ENCODE measurements at places on chromosomes 7 and 10. TPM values are rescaled to one million over a fixed set of nuclear protein-coding genes. Genes with fewer than 3 reads are reported as not detected.
A peak's percentile ranks its signal among the peaks of the same experiment; 100 is the strongest.

GRCh38 chr10:64023926-64024470, 502.8 kb downstream of the REEP3 start:
- no peak overlapping the region for H3K4me3 ChIP-seq
- H3K27ac ChIP-seq = no peak overlapping the region
- H3K4me1 ChIP-seq = no peaks in the 10 kb centered on the region
- DNase-seq = no peak

- no peaks in the 10 kb centered on the region for H3K4me1 ChIP-seq
- DNase-seq = no peak
- H3K27ac ChIP-seq = no peak overlapping the region
- H3K4me3 ChIP-seq = no peak overlapping the region
- no peaks in the 10 kb centered on the region for H3K27me3 ChIP-seq
- no peaks in the 10 kb centered on the region for H3K36me3 ChIP-seq
These were observed 13.9 kb downstream of the CREB3L2 start for GRCh38 chr7:137987968-137988367.

HPSE2 gene
- not detected for total RNA-seq

DNA sequence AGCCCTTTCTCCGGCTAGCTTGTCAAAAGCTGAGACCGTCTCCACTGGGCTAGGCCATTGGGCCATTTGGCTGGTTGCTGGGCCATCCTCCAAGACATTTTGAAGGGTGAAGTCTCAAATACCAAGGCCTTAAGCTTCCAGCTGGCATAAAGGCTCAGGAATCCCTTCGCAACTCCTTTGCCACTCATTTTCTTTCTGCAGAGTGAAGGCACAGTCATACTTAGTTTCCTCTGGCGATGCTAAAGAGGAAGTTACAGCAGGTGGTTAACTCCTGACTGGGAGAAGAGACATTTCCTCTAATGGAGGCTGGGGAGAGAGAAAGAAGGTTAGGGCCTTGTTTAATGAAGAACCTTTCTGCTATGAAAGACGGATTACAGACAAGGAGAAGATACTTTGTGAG, 4.8 kb upstream of the REPIN1 start:
- DNase-seq = no peak
- H3K27me3 ChIP-seq = no peaks in the 10 kb centered on the region
- no peaks in the 10 kb centered on the region for H3K36me3 ChIP-seq
- no peak overlapping the region for H3K4me3 ChIP-seq

DNA sequence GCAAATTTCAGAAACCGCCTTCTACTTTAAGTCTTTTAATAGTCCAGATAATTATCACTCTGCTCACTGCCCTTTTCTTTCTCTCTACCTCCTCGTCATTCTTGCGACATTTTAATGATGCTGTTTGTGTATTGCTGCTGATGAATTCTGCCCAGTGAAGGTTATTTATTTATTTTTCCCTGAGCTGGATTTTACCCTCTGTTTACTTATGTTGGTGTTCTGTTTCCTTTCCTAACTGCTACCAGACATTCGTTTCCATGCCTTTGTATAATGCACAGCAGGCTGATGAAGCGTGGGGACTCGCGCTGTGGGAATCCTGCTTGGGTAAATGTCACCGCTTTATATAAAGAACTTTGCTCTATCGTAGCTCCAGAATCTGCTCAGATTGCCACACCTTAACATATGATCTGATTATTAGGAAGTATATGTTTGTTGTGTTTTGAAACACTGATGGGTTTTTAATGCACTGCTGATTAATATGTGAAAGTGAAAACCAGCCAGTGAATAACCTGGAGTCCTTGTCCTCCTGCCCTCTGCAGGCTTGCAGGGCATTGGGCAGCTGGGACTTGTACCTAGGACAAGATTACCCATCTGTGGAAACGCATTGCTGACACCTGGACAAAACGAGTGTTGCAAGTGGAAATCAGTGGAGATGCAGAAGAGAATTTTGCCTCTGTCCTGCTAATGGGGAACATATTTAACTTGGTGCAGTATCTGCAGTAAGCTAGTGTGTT, 291.5 kb downstream of the SDK1 start:
- no peaks in the 10 kb centered on the region for H3K27me3 ChIP-seq
- DNase-seq = peak; percentile 41
- no peaks in the 10 kb centered on the region for H3K36me3 ChIP-seq
- peak overlapping the region; percentile 60 for H3K4me3 ChIP-seq
- peak overlapping the region; percentile 98 for H3K27ac ChIP-seq
- peaks cover 57% of the 10 kb centered on the region for H3K4me1 ChIP-seq

DNA sequence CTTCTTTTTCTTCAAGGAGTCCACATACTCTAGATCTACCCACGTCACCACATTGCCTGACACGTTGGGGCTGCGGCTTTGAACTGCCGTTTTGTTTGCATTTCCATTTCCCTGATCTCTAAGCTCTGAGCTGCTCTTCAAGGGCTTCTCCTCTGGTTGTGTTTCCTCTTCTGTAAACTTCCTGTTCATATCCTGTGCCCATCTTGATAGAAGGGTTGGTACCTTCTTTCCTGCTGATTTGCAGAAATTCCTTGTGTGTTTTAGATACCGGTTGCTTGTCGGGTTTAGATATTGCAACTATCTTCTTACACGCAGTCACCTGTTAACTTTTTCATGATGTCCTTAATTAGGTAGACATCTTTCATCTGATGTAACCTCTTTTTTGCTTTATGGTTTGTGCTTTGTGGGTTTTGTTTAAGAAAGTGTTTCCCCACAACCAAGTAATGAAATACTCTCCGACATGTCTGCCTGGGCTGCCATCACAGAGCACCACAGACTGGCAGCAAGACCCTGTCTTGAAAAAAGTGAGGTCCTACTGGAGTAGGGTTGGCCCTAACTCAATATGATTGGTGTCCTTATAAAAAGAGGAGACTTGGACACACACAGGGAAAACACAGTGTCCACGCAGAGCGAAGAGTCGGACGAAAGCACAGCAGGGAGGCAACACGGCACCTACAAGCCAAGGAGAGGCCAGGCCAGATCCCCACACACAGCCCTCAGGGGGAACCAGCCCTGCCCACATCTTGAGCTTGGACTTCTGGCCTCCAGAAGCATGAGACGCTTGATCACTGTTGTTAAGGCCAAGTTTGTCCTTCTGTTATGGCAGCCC, 99.1 kb upstream of the PDGFA start:
- H3K27me3 ChIP-seq = no peaks in the 10 kb centered on the region
- no peaks in the 10 kb centered on the region for H3K4me1 ChIP-seq
- H3K36me3 ChIP-seq = no peaks in the 10 kb centered on the region

- no peak overlapping the region for H3K27ac ChIP-seq
- no peaks in the 10 kb centered on the region for H3K4me1 ChIP-seq
- no peak overlapping the region for H3K4me3 ChIP-seq
These were observed 1.2 kb upstream of the TFR2 start for GRCh38 chr7:100642534-100642907.

GRCh38 chr7:90835861-90836260, 239.7 kb downstream of the CDK14 start:
- DNase-seq = no peak
- no peaks in the 10 kb centered on the region for H3K27me3 ChIP-seq
- H3K36me3 ChIP-seq = no peaks in the 10 kb centered on the region
- H3K27ac ChIP-seq = no peak overlapping the region

DNA sequence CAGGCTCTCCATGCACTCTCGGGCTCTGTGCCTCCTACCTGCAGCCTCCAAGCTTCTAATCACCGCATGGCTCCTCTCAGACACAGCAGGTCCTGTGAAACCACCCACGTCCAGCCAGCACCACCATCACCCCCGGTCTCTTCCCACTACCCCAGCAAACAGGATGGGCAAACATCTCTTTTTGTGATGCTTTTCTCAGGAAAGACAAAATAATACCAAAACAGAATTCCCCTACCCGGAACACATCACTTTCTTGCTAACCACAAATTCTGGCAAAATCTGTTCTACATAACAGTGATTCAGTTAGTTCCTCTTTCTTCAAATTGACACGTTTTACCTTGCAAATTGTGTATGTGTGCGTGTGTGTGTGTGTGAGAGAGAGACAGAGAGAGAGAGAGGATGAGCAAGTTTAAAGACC, 6.5 kb downstream of the SNX8 start:
- peaks cover 20% of the 10 kb centered on the region for H3K4me1 ChIP-seq
- no peak overlapping the region for H3K27ac ChIP-seq
- DNase-seq = no peak

GRCh38 chr10:59997827-59998525, 91.6 kb upstream of the CCDC6 start:
- H3K36me3 ChIP-seq = no peaks in the 10 kb centered on the region
- no peak overlapping the region for H3K4me3 ChIP-seq
- no peak for DNase-seq
- H3K27me3 ChIP-seq = no peaks in the 10 kb centered on the region

GRCh38 chr7:100570954-100571828, 2.5 kb downstream of the SAP25 start:
- no peak for DNase-seq
- H3K4me3 ChIP-seq = no peak overlapping the region
- H3K4me1 ChIP-seq = peaks cover 44% of the 10 kb centered on the region
- H3K27ac ChIP-seq = no peak overlapping the region

AGR2 gene
- 147 TPM for total RNA-seq

- H3K4me3 ChIP-seq = no peak overlapping the region
- H3K27me3 ChIP-seq = peaks cover 10% of the 10 kb centered on the region
- no peaks in the 10 kb centered on the region for H3K4me1 ChIP-seq
- no peak for DNase-seq
- H3K27ac ChIP-seq = no peak overlapping the region
These were observed 3.4 kb downstream of the C10orf53 start for GRCh38 chr10:49682879-49683278.

GNG11 gene
- 7.0 TPM for total RNA-seq

DNA sequence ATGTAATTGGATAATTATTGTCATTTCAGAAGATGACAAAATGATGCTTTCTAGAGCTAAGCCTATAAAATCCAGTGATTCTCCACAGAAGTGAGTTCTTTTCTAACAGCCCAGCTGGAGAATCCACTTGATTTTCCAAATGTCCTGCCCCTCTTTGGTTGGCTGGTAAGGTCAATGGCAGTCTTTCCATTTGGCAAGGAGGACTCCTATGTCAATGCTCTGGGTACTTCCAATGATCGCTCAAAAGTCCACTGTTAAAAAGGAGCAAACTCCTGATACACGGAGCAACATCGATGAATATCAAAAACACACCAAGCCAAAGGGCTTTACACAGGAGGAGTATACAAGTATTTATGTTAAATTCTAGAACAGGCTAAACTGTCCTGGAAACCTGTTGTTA, 57.8 kb downstream of the STK17A start:
- peaks cover 7% of the 10 kb centered on the region for H3K4me1 ChIP-seq
- no peak for DNase-seq
- no peak overlapping the region for H3K27ac ChIP-seq
- H3K27me3 ChIP-seq = no peaks in the 10 kb centered on the region
- H3K4me3 ChIP-seq = no peak overlapping the region

ZNF107 gene
- 11.1 TPM for total RNA-seq

DNA sequence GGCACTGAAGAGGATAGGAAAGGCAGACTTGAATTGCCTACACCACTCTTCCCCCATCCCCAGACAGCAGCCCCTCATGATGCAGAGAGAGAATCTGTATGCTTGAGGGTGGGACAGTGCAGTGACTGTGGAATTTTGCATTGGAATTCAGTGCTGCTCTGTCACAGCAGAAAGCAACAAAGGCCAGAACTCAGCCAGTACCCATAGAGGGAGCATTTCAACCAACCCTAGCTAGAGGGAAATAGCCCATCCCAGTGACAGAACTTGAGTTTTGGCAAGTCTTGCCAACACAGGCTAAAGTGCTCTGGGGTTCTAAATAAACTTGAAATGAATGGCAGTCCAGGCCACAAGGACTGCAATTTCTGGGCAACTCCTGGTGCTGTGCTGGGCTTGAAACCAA, 80.4 kb downstream of the TES start:
- no peak overlapping the region for H3K4me3 ChIP-seq
- H3K27me3 ChIP-seq = no peaks in the 10 kb centered on the region
- DNase-seq = no peak
- no peaks in the 10 kb centered on the region for H3K36me3 ChIP-seq
- H3K4me1 ChIP-seq = peaks cover 8% of the 10 kb centered on the region

STEAP4 gene
- 0.10 TPM for total RNA-seq

DNA sequence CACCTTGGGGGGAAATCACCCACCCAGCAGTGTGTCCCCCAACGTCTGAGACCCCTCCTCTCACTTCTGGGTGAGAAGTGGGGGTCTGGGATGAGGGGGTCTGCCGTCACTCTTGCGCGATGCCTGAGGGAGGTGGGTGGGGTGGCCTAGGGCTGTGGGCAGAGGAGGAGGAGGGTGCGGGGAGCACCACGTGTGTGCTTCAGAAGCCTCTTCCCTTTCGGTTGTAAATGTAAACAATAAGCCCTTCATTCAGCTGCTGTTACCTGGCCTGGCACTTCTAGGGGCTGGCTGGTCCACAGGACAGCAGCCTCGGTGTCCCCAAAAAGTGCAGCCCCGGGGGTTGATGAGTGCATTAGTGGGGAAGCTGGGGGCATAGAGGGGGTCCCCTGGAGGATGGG, 1.3 kb downstream of the CLIP2 start:
- DNase-seq = no peak
- peak overlapping the region; percentile 78 for H3K27ac ChIP-seq
- peaks cover 52% of the 10 kb centered on the region for H3K4me1 ChIP-seq
- no peaks in the 10 kb centered on the region for H3K27me3 ChIP-seq
- H3K4me3 ChIP-seq = peak overlapping the region; percentile 84
- H3K36me3 ChIP-seq = no peaks in the 10 kb centered on the region

DNA sequence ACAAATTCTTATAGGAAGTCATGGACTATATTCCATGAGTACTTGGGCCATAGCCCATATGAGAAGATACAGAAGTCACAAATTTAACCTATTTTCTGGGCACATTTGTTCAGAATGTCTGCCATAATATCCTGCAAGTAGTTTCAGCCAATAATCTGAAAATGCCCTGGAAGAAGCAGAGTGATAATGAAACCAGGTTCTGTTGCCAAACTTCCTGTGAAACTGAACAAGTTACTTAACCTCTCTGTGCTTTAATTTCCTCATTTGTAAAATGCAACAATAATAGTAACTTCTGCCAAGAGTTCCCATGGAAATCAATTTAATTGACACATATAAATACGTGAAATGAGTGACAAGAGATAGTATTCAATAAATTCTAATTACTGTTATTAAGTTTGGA, 88.8 kb downstream of the SEMA3C start:
- H3K27me3 ChIP-seq = no peaks in the 10 kb centered on the region
- no peak overlapping the region for H3K4me3 ChIP-seq
- H3K27ac ChIP-seq = peak overlapping the region; percentile 90
- peaks cover 9% of the 10 kb centered on the region for H3K36me3 ChIP-seq
- peaks cover 98% of the 10 kb centered on the region for H3K4me1 ChIP-seq

- H3K4me1 ChIP-seq = peaks cover 27% of the 10 kb centered on the region
- no peak overlapping the region for H3K27ac ChIP-seq
- no peaks in the 10 kb centered on the region for H3K27me3 ChIP-seq
- no peak overlapping the region for H3K4me3 ChIP-seq
- no peaks in the 10 kb centered on the region for H3K36me3 ChIP-seq
These were observed 11.7 kb upstream of the TRIM8 start for GRCh38 chr10:102632394-102633111.

ATG9B gene
- total RNA-seq = 0.98 TPM
